Activated CD8-positive, alpha-beta memory T cell treated with anti-CD3 and anti-CD28 coated beads for 4 hours (primary cell): ENCODE measurements at places on chromosomes 12 and 14.

GRCh38 chr12:57898308-57898970, 42.9 kb upstream of the ATP23 start:
- DNase-seq = no peak

DNA sequence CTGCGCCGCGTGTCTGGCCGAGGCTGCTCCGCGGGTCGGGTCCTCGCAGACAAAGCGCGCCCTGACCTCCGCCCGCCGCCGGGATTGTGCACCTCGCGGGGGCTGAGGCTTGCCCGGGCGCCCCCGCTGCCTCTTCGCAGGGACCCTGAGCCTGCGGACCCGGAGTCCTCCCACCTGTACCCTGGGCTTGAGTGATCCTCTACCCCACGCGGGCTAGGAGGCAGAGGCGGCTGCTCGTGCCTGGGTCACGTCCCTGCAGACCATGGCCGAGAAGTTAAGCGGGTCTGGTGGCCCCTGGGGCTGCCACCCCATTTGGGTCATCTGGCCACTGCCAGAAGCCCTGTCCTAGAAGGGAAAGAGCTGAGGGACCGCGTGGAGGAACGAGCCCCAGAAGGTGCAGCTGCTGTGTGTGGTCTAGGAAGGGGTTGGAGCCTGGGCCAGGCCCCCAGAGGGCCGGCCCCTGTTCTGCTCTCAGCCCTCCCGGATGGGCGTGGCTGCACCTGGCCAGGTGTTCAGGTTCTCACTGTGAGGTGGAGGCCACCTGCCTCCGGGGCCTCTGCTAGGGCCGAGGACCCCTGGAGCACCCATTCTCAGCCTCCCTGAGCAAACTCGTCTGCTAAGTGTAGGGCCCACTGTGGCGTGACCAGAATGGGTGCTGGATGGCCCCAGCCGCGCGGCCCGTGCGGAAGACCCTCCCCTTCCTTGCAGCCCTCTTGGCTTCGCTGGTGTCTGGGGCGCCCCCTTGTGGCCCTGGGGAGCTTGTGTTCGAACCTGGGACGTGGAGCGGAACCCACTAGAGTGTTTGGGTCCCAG, 49.6 kb downstream of the LRCOL1 start:
- DNase-seq = peak; percentile 40

- no peak for DNase-seq
Observed at GRCh38 chr12:24039113-24039525, 89.6 kb upstream of the SOX5 start.

DNA sequence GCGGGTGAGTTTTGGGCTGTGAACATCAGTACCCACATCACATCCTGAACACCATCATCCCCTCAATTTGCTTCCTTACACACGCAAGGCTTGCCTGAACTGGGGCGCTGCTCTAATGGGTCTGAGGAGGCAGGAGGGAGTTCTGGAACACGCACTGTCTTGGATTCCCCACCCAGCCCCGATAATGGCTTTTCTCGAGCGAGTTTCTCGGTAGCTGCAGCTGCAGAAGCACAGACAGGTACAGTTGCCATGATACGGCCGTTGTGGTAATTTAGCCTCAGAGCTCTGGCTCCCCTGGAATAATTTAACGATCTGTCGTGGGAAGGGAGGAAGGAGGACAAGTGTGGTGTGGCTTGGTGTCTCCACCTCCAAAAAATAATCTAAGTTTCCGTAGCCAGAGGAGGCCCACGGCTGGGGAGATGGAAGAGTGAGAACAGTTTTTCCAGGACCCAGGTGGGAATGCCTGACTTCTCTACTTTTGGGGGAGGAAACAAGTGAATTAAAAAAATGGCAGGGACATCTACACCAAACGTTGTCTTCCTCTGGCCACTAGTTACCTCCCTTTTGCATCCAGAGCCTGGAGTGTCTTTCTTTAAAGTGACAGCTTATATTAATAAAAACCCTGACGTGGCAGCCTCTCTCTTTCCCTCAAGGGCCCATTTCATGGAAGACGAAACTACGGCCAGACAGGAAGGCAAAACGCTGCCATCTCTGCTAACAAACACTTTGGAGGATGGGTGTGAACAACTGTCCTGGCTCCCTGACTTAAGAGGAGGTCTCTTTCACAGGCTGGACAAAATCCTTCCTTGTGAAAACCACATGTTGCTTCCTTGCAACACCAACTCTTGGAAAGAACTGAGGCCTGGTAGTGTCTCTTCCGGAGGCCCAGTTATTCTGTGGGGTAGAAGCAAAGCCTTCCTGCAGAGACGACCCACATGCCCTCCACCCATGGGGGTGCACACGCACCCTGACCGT, 84.8 kb downstream of the RBM19 start:
- DNase-seq = no peak

- no peak for DNase-seq
Observed at GRCh38 chr12:2343681-2344080, 290.9 kb downstream of the CACNA1C start.

GRCh38 chr14:63770187-63770807, 42.4 kb upstream of the SGPP1 start:
- no peak for DNase-seq

DNA sequence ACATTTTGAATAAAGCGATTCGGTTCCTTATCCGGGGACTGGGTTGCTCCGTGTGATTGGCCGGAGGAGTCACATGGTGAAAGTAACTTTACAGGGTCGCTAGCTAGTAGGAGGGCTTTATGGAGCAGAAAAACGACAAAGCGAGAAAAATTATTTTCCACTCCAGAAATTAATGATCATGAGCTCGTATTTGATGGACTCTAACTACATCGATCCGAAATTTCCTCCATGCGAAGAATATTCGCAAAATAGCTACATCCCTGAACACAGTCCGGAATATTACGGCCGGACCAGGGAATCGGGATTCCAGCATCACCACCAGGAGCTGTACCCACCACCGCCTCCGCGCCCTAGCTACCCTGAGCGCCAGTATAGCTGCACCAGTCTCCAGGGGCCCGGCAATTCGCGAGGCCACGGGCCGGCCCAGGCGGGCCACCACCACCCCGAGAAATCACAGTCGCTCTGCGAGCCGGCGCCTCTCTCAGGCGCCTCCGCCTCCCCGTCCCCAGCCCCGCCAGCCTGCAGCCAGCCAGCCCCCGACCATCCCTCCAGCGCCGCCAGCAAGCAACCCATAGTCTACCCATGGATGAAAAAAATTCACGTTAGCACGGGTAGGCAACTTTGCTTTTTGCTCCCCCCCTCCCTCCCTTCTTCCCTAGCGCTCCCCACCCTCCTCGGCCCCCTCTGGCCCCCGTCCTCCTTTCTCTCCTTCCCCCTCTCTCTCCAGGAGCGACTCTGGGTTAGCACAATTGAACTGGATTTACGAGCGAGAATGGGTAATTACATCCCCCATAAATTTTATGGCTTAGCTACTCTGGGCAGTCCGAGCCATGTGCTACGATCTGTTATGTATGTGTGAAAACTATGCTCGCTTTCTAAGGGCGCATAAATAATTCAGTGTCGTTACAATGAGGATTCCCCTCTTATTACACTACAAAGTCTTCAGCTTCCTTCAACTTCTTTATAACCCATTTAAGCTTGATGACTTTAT, at the start of gene HOXC4:
TSS of gene HOXC4 (plus strand) at position 85 of the 991 bp plus-strand sequence. CDS start at position 173, 88 bp downstream.
- DNase-seq = no peak

GRCh38 chr14:79298373-79298772, 912.9 kb downstream of the DIO2 start:
- no peak for DNase-seq

DNA sequence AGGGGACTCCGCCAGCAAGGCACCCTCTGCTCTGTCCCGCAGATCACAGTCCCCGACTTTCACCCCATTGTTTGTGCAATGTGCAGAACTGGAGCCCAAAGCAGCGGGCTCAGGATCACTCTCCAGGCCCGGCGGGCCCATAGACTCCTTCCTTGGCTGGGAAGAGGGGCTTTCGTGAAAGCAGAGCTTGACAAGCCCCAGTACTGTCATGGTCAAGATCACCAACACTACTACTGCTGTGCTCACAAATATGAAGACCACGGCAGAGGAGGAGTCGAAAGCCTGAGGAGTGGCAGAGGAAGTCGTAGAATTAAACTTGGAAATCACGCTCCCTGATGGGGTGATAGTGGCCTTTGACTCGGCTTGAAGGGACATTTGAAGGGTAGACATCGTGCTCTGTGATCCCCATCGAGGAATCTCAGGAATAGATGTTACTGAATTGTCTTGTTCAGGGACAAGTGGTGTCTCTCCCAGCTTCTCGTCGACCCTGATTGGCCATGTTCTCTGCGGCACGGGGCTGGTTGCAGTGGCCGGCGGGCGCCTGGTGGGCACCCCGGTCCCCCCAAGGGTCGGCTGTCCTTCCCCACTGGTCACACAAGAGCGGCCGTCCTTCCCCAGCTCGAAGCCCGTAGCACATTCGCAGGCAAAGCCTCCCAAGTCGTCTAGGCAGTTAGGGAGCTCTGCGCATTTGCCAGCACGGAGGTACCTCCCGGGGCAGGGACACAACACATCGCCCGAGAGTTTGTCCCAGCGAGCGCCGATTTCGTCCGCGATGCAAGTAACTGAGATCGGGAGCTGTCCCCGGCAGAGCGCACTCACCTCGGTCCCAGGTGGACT, 1.1 kb downstream of the CLEC14A start:
- DNase-seq = no peak

- DNase-seq = no peak
Observed at GRCh38 chr12:47192051-47192450, 112.3 kb upstream of the AMIGO2 start.

- DNase-seq = no peak
Observed at GRCh38 chr14:53285064-53285463, 131.9 kb upstream of the DDHD1 start.

DNA sequence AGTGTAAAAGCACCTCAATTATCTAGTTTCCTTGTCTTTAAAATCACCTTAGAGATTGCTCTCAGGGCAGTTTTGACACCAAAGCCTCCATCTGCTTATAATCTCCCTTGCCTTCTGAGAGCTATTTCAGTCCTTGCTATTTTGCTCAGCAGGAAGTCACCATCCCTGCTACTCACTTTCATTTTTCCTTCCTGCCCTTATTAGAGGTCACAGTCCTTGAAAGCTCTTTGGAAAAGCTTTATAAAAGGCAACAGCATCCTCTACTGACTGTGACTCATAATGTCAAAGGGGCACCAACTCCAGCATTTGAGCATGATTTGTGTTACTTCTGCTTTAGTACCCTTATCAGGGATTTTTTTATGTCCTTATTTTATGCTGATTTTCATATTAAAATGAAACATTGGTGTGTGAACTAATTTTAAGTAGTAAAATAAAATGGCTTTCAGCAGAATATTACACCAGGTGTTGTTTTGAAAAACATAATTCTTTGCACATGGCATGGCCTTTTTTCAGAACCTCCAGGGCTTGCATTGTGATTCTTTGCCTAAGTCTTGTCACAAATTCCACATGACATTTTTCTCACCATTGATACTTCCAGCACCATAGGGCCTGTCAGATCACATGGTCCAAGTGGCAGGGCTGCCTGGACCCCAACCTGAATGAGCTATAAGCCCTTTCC, 213.0 kb downstream of the ADAMTS20 start:
- DNase-seq = no peak

- no peak for DNase-seq
Observed at GRCh38 chr12:118922405-118922804, 58.9 kb upstream of the SRRM4 start.

- DNase-seq = no peak
Observed at GRCh38 chr12:97638739-97639138, 176.1 kb downstream of the RMST start.

DNA sequence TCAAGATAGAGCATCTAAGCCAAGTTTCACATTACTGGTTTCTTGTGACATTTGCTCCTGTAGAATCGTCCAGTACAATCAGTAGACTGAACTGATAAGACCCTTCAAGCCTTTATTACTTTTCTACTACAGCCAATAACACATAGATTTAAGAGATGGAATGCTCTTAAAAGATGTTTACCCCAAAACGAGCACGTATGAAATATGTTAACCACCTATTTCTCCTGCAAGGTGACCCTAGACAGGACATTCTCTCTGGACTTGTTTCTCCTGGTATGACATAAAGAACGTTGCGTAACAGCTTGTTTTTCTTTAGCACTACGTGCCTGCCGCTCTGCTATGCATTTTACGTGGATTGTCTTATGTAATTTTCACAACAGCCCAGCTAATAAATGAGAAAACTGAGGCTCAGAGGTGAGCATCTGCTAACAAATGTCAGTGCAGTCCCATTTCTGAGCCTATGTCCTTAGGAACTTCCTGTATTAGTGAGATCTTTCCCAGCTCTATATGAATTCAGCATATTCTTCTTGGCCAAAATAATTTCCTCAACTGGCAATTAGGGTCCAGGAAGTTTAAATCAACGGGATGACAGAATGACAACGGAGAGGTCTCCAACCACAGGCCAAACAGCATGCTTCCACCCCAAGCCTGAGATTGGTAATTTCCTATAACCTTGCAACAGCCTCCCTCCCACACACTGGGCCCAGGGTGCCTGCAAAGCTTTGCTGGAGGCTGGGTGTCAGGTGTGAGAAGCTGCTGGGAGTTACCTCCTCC, 3.7 kb downstream of the NFKBIA start:
- peak; percentile 41 for DNase-seq
